Aorta (tissue), 5 donors: ENCODE measurements at places on chromosomes 3 and 15. TPM values are rescaled to one million over a fixed set of nuclear protein-coding genes. Genes with fewer than 3 reads are reported as not detected.

KIF15 gene
- total RNA-seq: 0.49 TPM

PTX3 gene
- total RNA-seq: 3.9 TPM

GASK1A gene
- 33.7 TPM for total RNA-seq

LRRK1 gene
- total RNA-seq: 20.0 TPM

RARB gene
- 5.9 TPM for total RNA-seq

CHRM5 gene
- not detected for total RNA-seq

KLHL6 gene
- total RNA-seq: 6.8 TPM

DMXL2 gene
- 52.5 TPM for total RNA-seq

TRIM42 gene
- not detected for total RNA-seq

CYP1A1 gene
- 2.3 TPM for total RNA-seq

DNA sequence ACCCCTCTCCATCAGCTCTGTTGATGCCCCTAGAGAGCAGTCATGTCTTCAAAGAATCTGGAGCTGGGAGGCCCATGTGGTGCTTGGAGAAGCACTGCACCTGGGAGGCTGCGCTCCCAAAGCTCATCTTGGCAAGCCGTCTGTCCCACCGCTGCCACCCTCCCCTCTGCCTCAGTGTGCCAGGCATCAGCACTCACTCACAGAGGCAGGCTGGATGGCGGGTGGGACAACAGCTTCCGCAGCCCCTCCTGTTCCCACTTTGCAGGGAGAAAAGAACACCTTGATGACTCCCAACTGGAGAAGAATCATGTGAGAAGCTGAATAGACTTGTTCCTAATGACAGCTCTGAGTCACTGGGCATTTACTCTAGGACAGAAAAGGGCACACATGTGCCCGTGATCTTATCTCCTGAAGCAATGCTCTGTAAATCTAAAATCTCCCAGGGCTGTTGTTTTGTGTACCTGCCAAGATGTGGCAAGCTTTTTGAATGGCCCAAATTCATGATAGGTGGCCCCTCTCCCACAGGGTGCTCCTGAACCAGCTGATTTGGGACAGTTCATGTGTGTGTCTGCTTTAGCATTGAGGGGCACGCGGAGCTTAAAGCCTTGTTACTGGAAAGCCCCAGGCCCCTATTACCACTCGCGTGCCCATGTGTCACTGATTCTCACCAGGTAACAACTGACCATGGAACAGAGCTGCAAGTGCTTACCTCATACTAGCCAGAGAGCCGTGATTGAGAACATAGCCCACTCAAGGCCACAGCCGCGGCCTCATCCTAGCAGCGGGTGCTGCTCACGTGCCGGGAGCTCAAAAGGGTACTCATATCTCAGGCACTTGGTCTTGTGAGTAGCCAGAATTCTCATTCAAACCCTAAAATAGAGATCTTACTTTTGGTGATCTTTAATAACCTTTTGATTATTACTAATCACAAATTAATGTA, 104.4 kb downstream of the DNAJB8 start:
- H3K27ac ChIP-seq: no peak overlapping the region
- no peak overlapping the region for H3K4me3 ChIP-seq
- no peaks in the 10 kb centered on the region for H3K27me3 ChIP-seq
- peaks cover 3% of the 10 kb centered on the region for H3K4me1 ChIP-seq

GRCh38 chr3:105747696-105748095, 121.1 kb downstream of the CBLB start:
- peaks cover 6% of the 10 kb centered on the region for H3K4me1 ChIP-seq
- H3K36me3 ChIP-seq: no peaks in the 10 kb centered on the region
- no peak for DNase-seq
- no peaks in the 10 kb centered on the region for H3K27me3 ChIP-seq

GRCh38 chr3:45199837-45200648, 26.0 kb downstream of the TMEM158 start:
- DNase-seq: no peak
- no peaks in the 10 kb centered on the region for H3K4me1 ChIP-seq
- H3K4me3 ChIP-seq: no peak overlapping the region
- H3K27me3 ChIP-seq: no peaks in the 10 kb centered on the region
- no peaks in the 10 kb centered on the region for H3K36me3 ChIP-seq

GRCh38 chr15:58498821-58499580, 67.2 kb downstream of the LIPC start:
- H3K27ac ChIP-seq: no peak overlapping the region
- H3K4me3 ChIP-seq: no peak overlapping the region
- DNase-seq: no peak
- H3K27me3 ChIP-seq: no peaks in the 10 kb centered on the region

- no peak for DNase-seq
- H3K36me3 ChIP-seq: peaks cover 2% of the 10 kb centered on the region
- H3K27me3 ChIP-seq: no peaks in the 10 kb centered on the region
- no peaks in the 10 kb centered on the region for H3K4me1 ChIP-seq
- no peak overlapping the region for H3K27ac ChIP-seq
Observed at GRCh38 chr3:47716656-47717055, 65.0 kb downstream of the SMARCC1 start.

GRCh38 chr15:70245932-70246622, 148.4 kb upstream of the TLE3 start:
- H3K27me3 ChIP-seq: no peaks in the 10 kb centered on the region
- H3K4me3 ChIP-seq: no peak overlapping the region
- H3K36me3 ChIP-seq: no peaks in the 10 kb centered on the region
- H3K4me1 ChIP-seq: no peaks in the 10 kb centered on the region
- DNase-seq: peak; percentile 82

DNA sequence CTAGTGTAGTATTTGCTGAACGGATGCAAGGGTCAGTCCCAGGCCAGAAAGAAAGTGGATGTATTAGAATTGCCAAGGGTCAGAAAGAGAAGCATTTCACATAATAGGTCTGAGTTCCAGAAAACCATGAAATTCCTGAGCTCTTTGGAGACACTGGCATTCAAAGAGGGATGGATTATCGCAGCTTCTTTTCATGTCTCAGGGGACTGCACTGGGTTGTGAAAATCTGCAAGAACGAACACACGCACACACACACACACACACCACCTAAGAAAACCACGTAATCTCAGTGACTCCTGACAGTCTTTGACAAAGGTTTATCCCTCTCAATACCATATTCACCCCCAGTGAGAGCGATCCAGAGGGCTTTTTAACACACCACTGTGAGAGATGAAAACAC, 57.9 kb downstream of the TIPARP start:
- H3K4me3 ChIP-seq: no peak overlapping the region
- H3K27me3 ChIP-seq: no peaks in the 10 kb centered on the region
- no peak for DNase-seq
- H3K36me3 ChIP-seq: no peaks in the 10 kb centered on the region
- H3K27ac ChIP-seq: no peak overlapping the region
- no peaks in the 10 kb centered on the region for H3K4me1 ChIP-seq

- no peaks in the 10 kb centered on the region for H3K36me3 ChIP-seq
- no peak overlapping the region for H3K27ac ChIP-seq
- DNase-seq: no peak
- H3K4me3 ChIP-seq: no peak overlapping the region
- no peaks in the 10 kb centered on the region for H3K4me1 ChIP-seq
Observed at GRCh38 chr3:149999421-149999820, 28.7 kb upstream of the PFN2 start.

- no peaks in the 10 kb centered on the region for H3K36me3 ChIP-seq
- H3K4me3 ChIP-seq: no peak overlapping the region
- no peaks in the 10 kb centered on the region for H3K27me3 ChIP-seq
- no peaks in the 10 kb centered on the region for H3K4me1 ChIP-seq
- peak overlapping the region; percentile 17 for H3K27ac ChIP-seq
Observed at GRCh38 chr3:5022966-5023776, 43.9 kb downstream of the BHLHE40 start.

DNA sequence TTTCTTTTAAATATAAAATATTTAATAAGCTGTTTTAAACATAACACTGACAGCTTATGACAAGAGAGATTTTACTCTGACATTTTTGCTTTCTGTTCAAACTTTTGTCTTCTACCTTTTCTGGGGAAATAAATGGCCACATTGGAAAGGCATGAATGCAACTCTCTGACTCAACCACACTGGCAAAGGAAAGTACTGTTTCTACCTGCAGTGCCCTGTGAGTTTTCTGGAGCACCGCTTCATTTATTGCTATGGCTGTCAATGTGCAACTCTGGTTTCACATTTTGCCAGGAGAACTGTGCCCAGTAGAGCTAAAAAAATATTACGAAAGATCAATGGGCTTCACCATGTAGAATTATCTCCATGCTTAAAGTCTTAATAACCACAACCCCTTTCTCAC, 15.1 kb downstream of the PDZRN3 start:
- no peak overlapping the region for H3K27ac ChIP-seq
- peaks cover 12% of the 10 kb centered on the region for H3K4me1 ChIP-seq
- no peak for DNase-seq
- no peaks in the 10 kb centered on the region for H3K36me3 ChIP-seq
- no peak overlapping the region for H3K4me3 ChIP-seq

- no peak overlapping the region for H3K27ac ChIP-seq
- H3K27me3 ChIP-seq: no peaks in the 10 kb centered on the region
- H3K4me1 ChIP-seq: no peaks in the 10 kb centered on the region
Observed at GRCh38 chr3:4633078-4634004, 140.2 kb downstream of the ITPR1 start.

DNA sequence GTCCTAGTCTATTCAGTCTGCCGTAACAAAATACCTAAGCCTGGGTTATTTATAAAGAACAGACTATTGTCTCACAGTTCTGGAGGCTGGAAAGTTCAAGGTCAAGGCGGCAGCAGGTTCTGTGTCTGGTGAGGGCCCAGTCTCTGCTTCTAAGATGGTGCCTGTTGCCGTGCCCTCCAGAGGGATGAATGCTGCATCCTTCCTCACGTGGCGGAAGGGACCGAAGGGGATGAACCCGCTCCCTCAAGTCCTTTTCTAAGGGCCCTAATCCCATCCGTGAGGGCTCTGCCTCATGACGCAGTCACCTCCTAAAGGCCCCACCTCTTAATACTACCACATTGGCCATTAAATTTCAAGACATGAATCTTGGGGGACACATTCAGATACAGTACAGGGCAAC, 133.7 kb downstream of the CHSY1 start:
- H3K36me3 ChIP-seq: no peaks in the 10 kb centered on the region
- DNase-seq: no peak
- H3K27me3 ChIP-seq: no peaks in the 10 kb centered on the region
- H3K27ac ChIP-seq: no peak overlapping the region
- H3K4me3 ChIP-seq: no peak overlapping the region

DNA sequence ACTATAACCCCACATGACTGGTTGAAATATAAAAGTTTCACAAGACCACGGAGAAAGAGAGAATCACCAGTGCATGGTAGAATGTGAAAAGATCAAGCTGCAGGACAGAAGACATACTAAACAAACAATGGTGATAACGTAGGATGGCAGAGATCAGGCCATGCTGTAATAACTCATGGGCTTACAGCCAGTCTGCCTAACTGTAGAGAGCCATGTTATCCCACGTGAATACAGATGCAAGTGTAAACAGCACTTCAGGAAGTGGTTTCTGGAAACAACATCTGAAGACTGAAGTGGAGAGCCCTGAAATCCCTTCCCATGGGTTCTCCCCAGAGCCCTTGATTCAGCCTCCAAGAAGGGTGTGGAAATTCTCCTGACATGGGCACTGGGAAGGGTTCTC, 103.2 kb upstream of the SLCO2A1 start:
- DNase-seq: no peak
- H3K36me3 ChIP-seq: no peaks in the 10 kb centered on the region
- H3K4me1 ChIP-seq: no peaks in the 10 kb centered on the region
- H3K27ac ChIP-seq: no peak overlapping the region
- H3K4me3 ChIP-seq: no peak overlapping the region

GRCh38 chr3:31760654-31761053, 220.4 kb downstream of the OSBPL10 start:
- H3K27me3 ChIP-seq: no peaks in the 10 kb centered on the region
- DNase-seq: no peak
- H3K36me3 ChIP-seq: no peaks in the 10 kb centered on the region
- no peak overlapping the region for H3K4me3 ChIP-seq

- H3K27me3 ChIP-seq: no peaks in the 10 kb centered on the region
- H3K4me1 ChIP-seq: peaks cover 4% of the 10 kb centered on the region
- no peaks in the 10 kb centered on the region for H3K36me3 ChIP-seq
- no peak overlapping the region for H3K4me3 ChIP-seq
- H3K27ac ChIP-seq: no peak overlapping the region
- no peak for DNase-seq
Observed at GRCh38 chr15:81337713-81338157, 13.8 kb upstream of the STARD5 start.
